ENCODE measurements at places on chromosomes 1 and 21.

DNA sequence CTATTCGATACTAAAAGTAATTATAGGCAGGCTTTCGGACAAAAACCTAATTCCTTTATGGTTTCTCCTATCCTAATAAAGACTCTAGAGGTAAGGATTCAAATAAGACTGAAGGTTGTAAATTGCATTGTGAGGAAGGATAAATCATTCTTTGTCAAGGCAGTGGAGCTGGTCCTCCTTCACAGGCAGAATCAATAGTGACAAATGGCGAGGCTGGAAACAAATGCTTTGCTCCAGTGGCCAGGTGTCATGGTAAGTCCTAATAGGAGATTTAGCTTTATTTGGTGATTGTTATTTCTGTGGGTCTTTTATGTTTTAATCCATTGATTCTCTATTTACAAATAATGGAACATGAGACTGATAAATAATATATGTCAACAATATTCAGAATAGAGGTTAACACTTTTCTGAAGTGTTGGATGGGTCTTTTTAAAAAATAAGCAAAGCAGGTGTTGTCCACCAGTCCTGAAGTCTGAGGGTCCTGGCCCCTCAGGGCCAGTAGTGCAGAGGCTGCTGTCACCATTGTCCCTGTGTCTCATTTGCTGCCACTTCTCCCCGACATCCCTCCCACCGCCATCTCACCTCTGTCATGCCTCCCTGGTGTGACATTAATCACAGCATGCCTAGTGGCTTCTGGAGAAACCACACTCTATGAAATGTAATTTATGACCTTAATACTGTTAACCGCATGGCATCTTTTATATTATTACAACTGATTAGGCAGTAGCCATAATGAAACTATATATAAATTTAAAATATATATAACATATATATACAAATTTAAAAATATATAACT is 120.9 kb upstream of the MAGI3 start:
- no peak for DNase-seq

- no peak for DNase-seq
These were observed 99.8 kb downstream of the INTS7 start for GRCh38 chr1:211935448-211935970.

DNA sequence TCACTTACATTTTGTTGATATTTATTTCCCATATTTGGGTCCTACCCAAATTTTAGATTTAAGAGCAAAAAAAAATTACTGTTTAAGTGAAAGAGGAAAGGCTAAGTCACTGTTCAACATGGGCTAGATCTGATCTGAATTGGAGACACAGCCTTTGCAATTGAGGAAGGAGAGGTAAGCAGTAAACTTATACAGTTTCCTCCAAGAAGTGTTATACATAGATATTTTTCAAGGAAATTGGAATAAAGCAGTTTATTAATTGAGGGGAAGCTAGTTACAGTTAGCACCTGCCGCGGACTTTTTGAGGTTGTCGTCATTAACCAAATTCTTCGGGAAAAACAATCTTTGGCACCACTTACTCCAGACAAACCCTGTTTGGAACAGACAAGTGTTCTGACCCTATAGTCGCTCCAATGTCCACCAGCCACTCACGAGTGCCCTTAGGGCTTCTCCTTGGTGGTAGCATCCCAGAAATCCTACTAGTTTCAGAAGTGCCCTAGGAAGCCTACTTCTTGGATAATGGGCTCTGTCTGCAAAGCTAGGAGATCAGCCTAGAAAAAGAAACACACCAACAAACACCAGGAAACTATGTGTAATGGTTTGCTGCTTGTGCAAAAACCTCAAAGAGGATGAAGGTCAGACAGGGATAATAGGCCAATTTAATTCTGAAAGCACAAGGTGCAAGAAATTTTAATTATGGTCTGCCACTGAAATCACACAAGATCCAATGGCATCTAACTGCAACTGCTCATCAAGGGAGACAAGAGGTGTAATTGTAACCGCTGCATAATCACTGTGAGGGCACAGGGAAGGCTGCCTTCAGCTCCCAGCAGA is 2.5 kb downstream of the WLS start:
- no peak for DNase-seq

- DNase-seq: no peak
These were observed 124.0 kb upstream of the C8B start for GRCh38 chr1:57089855-57090254.

GRCh38 chr1:217917281-217917887 is 286.2 kb downstream of the SPATA17 start:
- no peak for DNase-seq

DNA sequence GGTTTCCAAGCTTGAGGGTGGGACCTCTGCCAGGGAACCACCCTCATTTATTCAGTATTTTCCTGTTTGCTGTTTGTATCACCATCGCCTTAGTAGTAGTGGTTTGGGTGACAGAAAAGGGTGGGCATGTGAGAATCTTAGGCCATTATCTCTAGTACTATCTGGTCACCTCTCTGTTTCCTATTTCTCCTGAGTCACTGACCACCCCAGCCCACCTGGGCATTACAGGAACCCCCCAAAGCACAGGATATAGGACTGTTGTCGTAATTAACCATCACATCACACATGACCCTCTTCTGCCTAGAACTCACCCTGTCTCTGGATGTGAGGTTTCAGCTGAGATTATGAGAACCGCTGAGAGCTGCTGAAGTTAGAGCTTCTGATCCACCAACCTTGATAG is 60.4 kb downstream of the IL23R start:
- no peak for DNase-seq

- DNase-seq: no peak
These were observed 4.1 kb upstream of the DISP3 start for GRCh38 chr1:11474826-11475225.

GRCh38 chr1:61078618-61079295 is 3.6 kb upstream of the NFIA start:
- DNase-seq: no peak

GRCh38 chr1:183246436-183246835 is 60.4 kb downstream of the LAMC2 start:
- no peak for DNase-seq

GRCh38 chr1:109040627-109040988 is 1.3 kb downstream of the WDR47 start:
- DNase-seq: no peak

DNA sequence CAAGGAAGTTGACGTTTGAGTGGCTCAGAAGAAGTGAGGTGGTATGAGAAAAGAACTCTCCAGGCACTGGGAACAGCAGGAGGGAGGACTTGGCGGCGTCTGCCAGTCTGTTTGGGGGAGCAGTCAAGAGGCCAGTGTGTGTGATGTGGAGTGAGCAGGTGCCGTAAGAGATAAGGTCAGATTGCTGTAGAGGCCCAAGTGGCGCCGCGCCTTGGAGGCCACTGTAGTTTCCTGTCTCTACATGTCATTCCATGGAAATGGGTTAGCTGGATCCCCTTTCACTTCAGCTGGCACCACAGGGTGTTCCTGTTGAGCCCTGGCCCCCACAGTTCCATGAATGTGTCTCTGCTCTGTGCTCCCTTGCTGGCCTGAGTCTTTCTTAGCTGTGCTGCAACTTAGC is 35.5 kb upstream of the PTPRF start:
- DNase-seq: no peak

DNA sequence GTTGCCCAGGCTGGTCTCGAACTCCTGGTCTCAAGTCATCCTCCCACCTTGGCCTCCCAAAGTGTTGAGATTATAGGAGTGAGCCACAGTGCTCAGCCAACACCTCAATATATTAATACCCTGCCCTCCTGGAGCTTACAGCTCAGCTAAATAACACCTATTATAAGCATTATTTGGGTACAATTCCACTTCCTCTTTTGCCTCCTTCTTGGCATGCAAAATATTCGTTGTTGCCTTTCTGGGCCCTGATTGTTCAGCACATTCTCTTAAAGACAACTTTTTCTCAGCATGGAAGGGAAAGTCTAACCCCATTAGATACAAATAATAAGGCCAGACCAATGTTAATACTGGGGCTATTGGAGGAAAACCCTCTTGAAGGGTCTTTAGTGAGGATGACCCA is 2.8 kb downstream of the PAQR7 start:
- no peak for DNase-seq

- DNase-seq: no peak
These were observed 123.1 kb upstream of the RUNX1 start for GRCh38 chr21:35172231-35172630.

- no peak for DNase-seq
These were observed 90.1 kb downstream of the TENT5C start for GRCh38 chr1:117695796-117696490.

GRCh38 chr1:12456979-12457378 is 161.0 kb downstream of the DHRS3 start:
- no peak for DNase-seq

GRCh38 chr1:233015965-233016364 is 65.6 kb downstream of the NTPCR start:
- no peak for DNase-seq

- DNase-seq: no peak
These were observed 205.3 kb upstream of the RRP15 start for GRCh38 chr1:218079820-218080219.

GRCh38 chr1:25700626-25701025 is 84.0 kb downstream of the MAN1C1 start:
- no peak for DNase-seq

DNA sequence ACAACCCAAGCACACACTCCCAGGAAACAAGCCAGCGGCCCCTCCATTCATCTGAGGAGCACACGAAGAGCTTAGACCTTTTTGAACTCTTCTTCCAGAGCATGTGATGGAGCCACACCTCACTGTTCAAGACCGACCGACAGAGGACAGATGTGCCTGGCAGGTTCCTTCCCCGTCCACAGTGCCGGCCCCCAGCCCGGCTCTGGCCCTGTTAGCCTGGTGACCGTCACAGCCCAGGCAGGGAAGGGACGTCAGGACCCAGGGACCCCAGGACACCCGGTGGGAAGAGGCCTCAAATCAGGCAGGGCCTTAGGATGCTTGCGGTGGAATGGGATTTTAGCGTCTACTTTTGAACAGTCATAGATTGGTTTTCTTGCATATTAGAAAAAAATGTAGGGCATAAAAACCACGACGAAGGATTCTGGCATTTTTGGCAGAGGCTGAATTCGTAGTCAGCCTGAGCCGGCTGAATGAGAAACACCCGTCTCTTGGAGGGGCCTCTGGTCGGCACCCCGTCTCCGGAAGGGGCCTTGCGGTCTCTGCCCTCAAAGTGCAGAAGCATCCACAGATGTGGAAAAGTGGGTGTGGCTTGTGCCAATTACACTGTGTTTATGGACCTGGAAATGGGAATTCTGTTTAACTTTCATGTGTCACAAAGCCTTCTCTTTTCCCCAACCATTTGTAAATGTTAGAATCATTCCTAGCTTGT is 79.3 kb downstream of the SIK1 start:
- no peak for DNase-seq

DNA sequence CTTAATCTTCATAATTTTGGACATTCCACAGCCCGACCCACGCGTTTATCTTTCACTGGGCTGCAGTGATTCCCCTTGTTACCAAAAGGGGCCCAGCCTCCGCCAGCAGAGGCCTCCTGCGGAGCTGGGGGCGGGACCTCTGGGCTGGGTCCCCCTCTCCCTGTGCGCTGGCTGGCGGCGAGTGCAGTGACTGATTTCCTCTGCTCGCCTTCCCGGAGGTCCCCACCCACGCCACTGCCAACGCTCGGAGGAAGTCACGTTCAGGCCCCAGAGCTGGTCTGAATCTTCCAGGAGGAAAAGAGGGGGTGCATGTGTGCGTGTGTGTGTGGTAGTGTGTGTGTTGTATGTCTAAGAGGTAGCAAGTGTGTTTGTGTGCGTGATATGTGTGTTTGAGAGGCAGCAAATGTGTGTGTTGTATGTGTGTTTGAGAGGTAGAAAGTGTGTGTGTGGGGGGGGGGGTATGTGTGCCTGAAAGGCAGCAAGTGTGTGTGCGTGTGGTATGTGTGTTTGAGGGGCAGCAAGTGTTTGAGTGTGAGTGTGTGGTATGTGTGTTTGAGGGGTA is 35.0 kb upstream of the JAK1 start:
- DNase-seq: peak; percentile 69

DNA sequence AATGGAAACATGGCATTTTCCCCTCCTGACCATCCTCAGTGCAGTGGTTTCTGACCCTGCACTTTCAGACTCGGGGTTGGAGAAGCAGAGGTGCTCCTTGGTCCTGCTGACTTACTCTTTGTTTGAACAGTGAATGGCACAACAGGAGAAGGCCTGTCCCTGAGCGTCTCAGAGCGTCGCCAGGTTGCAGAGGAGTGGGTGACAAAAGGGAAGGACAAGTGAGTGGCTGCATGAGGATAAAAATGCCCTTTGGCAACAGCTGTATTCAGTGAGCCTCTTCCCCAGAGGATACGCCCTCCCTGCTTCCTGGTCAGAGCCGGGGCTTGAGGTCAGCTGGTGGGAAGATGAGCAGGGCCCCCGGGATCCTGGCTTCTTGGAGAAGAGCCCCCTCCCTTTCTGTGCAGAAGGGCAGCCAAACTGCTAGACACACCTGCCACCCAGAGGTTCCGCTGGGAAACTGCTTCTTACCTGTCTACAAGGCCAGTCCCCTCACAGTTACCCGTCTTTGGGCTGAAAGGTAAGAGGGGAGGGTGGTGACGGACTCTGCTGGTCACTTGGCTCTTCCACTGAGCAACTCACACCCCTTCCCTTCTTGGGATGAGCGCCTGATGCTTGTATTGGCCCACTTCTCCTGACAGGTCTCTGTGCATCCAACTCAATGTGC is 16.6 kb downstream of the NPL start:
- no peak for DNase-seq

DNA sequence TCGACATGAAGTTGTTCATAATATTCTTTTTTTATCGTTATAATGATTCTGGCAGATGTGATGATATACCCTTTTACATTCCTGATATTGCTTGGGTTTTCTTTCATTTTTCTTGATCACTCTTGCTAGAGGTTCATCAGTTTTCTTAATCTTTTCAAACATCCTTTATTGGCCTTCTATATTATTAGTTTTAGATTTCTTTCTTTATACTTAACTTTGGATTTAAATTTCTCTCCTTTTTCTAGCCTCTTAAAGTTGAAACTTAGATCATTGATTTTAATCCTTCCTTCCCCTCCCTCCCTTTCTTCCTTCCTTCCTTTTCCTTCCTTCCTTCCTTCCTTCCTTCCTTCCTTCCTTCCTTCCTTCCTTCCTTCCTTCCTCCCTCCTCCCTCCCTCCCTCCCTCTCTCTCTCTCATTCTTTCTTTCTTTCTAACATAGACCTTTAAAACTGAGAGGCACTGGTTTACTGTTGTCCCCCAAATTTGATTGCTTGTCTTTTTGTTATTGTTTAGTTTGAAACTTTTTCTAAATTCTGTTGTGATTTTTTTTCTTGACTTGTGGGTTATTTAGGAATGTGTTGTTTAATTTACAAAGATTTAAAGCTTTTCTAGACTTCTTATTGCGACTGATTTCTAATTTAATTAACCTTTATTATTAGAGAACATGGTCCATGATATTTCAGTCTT is 31.6 kb downstream of the HOOK1 start:
- DNase-seq: no peak

- no peak for DNase-seq
These were observed 181.3 kb downstream of the ZNF281 start for GRCh38 chr1:200228486-200228885.

- no peak for DNase-seq
These were observed 20.7 kb downstream of the AGT start for GRCh38 chr1:230693221-230693620.

GRCh38 chr1:88175120-88175630 is 508.9 kb upstream of the PKN2 start:
- DNase-seq: no peak

GRCh38 chr1:247421074-247421473 is 5.1 kb downstream of the NLRP3 start:
- no peak for DNase-seq

GRCh38 chr1:6577831-6578525 is 1.8 kb upstream of the ZBTB48 start:
- DNase-seq: no peak

Data from naive B cell (primary cell).